WERI-Rb-1 (cell line): ENCODE measurements at places on chromosomes 7 and 10.

- no peak for DNase-seq
Measured at GRCh38 chr7:17009007-17009719, 127.4 kb upstream of the AGR3 start.

- DNase-seq: no peak
Measured at GRCh38 chr10:13669182-13669855, 82.6 kb downstream of the PRPF18 start.

DNA sequence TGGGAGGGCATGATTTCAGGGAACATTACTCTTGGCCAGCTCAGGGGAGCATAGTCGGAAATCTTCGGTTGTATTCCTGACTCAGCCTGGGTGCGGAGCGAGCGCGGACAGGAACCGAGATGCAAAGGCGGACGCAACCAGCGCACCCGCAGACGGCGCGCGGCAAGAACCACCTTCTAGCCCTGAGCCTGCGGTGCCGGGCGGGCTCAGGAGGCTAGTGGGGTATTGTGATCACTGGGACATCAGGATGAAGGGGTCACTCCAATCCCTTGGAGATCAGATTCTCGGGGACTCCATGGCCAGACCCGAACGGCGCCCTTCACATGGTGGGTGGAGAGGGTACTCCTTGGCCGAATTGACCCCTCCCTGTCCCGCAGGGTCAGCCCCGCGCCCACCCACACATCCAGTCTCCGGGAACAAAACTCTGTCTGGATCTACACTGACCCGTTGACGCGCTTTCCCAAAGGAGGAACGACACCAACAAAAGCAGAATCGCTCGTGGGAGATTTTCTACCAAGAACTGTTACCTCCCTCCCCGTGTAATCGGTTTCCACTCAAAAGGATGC lies 730.5 kb downstream of the ZWINT start:
- DNase-seq: peak; percentile 47

- DNase-seq: no peak
Measured at GRCh38 chr7:106369352-106369751, 84.6 kb upstream of the NAMPT start.

GRCh38 chr7:2958416-2959102 lies 85.1 kb downstream of the CARD11 start:
- no peak for DNase-seq

- no peak for DNase-seq
Measured at GRCh38 chr10:131641231-131641630, 259.6 kb upstream of the PPP2R2D start.

DNA sequence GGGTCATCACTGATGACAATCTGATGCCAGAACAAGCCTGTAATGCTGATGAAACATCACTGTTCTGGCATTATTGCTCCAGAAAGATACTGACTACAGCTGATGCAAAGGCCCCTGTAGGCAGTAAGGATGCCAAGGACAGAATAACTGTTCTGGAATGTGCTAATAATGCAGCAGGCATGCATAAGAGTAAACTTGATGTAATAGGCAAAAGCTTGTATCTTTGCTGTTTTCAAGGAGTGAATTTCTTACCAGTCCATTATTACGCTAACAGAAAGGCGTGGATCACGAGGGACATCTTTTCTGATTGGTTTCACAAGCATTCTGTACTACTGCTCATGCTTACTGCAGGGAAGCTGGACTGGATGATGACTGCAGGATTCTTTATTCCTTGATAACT lies 18.7 kb downstream of the LCOR start:
- DNase-seq: no peak

DNA sequence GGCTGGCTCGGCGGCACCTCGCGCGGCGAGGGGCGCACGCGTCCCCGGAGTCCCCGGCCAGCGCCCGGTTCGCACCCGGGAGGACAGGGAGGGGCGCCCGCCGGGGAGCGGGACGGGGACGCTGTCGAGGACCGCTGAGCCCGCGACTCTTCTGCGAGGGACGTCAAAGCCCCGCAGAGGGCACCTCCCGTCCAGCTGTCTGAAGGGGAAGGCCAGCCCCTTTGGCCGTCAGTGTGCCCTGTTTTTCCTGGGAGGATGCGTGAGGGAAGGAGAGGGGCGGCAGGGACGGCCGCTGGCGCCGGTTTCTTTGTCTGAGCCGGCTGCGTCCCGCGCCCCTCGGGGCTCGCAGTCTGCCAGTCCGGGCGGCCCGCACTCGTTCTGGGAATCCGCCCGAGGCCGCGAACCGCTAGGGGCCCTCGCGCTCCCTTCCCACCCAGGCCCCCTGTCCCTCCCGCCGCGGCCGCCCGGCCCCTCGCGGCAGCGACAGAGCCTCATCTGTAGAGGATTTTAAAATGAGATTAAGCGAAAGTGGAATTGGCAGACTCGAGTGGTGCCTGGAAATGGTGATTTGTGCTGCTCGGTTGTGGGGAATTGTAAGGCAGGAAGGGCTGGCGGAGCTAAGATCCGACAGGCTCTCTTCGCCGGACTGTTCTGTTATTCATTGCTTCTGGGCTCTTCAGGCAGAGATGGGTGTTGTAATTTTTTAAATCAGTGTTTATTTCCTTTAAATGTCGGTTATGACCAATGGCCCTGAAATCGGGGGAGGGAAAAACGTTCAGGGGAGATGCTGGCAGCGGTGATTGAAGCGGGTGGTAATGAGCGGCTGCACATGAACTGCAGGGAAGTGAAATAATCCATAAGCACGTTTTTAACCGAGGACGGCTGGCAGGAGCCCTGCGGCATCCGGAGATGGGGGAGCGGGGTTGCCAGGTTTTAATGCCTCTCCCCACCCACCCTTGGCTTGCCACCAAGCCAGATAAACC lies 618 bp upstream of the RELN start:
- peak; percentile 61 for DNase-seq

DNA sequence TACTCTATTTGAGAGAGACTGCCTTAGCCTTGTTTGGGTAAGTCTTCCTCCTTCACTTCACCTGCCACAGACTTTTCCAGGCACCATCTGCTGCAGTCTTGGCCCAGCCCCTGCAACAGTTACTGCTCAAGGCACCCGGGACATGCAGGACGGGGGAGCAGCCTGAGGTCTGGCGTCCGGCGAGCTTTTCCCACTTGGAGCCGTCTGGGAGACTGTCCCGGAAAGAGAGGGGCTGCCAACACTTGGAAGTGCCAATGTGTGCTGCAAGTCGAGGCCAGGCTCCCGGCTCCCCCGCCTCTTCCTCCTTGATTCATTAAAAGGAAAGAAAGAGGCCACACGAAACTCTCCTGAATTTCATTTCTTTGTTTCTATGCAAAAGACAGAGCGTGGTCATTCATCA lies 13.7 kb downstream of the HTRA1 start:
- peak; percentile 41 for DNase-seq

DNA sequence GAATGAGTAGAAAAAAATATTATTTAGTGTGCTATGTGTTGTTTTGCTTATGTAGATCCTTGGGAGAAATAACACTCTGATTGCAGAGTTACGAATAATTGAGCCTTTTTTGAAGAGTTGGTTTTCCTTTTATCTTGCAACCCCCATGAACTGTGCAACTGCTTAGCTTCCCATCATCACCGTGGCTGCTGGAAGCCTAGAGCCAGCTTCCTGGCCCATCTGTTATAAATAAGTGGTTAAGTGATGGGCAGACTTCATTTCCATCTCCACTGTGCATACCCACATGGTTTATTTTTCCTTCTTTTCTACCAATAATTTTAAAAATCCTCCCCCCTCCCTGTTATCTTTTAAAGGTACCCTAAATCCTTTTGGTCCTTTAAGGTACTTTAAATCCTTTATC lies 554.9 kb upstream of the GALNT17 start:
- DNase-seq: no peak

GRCh38 chr7:89247207-89247606 lies 451.7 kb upstream of the TEX47 start:
- DNase-seq: no peak

GRCh38 chr10:86585037-86585929 lies 63.7 kb upstream of the WAPL start:
- DNase-seq: peak; percentile 77

DNA sequence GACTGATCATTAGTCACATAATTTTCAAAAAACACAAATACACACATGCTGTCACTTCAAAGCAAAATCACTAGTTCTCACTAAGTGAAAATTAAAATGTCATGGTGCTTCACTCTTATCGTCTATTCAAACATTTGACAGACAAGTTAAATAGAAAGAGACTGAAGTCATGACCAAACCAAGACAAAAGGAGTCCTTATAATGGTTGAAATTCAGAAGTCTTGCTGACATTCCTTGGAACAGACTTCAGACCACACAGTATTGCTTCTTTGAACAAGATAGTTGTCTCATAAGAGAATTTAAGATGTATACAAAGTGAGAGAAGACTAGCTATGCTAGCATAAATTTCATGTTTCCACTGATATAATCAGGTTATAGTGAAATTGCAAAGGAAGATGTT lies 119.5 kb downstream of the SEMA3D start:
- DNase-seq: no peak

GRCh38 chr7:8283968-8284367 lies 22.0 kb upstream of the ICA1 start:
- DNase-seq: no peak

- no peak for DNase-seq
Measured at GRCh38 chr10:98446151-98446660, 529 bp downstream of the HPS1 start.

GRCh38 chr10:97543025-97543546 lies 29.5 kb upstream of the ANKRD2 start:
- no peak for DNase-seq

DNA sequence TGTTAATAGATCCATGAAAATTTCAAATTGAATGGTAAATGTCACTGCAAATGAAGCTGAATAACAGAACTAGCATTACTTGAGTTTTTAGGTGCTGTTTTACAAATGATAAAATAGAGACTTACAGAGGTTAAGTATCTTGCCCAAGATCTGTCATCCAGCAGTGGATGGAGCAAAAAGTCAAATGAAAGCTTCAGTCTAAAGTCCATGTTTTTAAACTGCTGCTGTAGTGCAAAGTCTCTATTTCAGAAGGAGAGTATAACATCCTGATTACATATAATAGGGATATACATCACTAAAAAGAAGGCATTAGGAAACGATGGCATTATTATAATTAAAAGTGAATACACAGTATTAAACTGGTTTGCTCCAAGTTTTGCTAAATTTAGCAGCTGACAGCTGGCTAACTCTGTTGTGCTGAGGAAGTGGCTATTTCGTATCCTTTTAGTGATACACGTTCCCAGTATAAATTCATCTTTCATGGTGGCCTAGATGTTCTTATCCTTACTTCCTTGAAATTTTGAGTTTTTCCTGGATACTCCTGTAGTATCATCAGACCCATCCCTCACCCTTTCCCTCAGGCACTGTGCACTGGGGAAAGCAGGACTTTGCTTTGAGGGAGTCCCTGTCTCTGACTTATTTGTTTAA lies 603.2 kb downstream of the MAGI2 start:
- no peak for DNase-seq

GRCh38 chr10:3887885-3888476 lies 103.0 kb upstream of the KLF6 start:
- DNase-seq: no peak

- no peak for DNase-seq
Measured at GRCh38 chr10:36221101-36221500, 579.0 kb upstream of the FZD8 start.

- no peak for DNase-seq
Measured at GRCh38 chr10:11411926-11412545, 199.4 kb downstream of the USP6NL start.

DNA sequence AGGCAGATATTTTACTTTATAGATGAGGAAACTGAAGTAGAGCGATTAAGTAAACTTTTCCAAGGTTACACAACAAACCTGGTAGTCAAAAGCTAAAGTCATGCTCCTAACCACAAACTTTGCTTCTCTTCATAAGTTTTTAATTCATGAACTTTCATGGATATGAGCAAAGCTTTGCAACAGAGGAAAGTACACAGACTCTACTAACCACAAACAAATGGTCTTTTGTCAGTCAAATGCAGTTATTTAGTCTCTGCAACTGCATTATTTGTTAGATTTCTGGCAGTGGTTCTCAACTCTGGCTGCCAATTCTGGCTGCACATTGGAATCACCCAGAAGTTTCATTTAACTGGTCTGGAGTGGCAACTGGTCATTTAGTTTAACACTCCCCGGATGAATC lies 140.6 kb upstream of the TMEM168 start:
- no peak for DNase-seq

DNA sequence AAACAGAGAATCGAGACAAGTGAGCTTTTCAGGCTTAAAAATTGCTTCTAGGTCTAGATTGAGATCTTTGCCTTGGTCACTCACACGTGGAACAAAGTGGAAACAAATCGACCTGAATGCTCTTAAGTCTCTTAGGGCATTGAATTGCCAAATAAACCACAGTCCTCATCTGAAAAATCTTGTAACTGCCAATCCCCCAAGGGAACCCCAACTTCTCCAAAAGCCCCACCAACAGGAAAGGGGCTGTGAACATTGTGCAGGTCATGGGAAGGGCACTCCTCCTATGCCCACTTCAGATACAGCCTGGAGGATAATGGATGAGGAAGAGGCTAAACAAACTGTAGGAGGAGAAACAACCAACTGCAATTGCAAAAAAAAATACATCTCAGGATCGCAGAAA lies 91.3 kb downstream of the DGKI start:
- DNase-seq: no peak

DNA sequence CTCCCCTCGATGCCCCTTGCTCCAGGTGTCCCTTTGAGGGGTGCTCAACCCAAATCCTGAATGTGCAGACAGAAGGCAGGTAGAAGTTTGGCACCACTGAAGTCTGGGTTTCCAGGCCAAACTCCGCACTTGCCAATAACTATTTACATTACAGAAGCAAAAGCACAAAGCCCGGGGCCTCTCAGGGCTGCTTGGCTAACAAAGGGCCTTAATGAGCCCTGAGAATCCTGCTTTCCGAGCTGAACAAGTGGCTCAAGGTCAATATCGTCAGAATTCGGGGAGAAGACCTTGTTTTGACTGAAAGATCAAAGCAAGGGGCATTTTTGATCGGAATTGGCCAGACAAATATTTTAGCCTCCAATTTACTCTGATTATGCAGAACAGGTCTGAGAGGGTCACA lies 189.9 kb downstream of the HERPUD2 start:
- no peak for DNase-seq

- no peak for DNase-seq
Measured at GRCh38 chr7:30304177-30304884, 19.9 kb downstream of the ZNRF2 start.

- DNase-seq: peak; percentile 89
Measured at GRCh38 chr10:133261726-133262325, 14.8 kb downstream of the ADAM8 start.

DNA sequence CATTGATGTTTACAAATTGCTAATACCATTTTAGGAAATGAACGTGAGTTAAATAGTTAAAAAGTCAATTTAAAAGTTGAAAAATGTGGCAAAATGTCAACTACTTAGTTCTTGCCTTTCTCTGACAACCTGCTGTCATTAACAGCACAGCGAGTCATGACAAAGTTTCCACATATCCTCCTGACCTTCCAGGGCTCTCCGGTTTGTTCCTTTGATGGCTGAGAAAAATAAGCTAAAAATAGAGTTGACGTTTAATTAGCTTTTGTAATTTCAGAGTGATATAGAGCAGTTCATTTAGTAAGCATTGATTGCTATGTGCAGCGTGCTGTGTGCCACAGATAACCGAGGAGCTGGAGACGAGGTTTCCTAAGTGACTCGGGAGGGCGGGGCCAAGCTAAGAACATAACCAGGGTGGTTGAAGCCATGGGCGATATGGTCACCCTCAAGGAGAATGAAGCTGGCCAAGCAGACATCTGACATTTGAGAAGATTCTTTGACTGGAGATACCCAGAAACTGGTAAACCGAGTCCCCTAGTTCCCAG lies 47.9 kb downstream of the OGDH start:
- DNase-seq: no peak
